ENCODE measurements at places on chromosomes 2 and 18.

DNA sequence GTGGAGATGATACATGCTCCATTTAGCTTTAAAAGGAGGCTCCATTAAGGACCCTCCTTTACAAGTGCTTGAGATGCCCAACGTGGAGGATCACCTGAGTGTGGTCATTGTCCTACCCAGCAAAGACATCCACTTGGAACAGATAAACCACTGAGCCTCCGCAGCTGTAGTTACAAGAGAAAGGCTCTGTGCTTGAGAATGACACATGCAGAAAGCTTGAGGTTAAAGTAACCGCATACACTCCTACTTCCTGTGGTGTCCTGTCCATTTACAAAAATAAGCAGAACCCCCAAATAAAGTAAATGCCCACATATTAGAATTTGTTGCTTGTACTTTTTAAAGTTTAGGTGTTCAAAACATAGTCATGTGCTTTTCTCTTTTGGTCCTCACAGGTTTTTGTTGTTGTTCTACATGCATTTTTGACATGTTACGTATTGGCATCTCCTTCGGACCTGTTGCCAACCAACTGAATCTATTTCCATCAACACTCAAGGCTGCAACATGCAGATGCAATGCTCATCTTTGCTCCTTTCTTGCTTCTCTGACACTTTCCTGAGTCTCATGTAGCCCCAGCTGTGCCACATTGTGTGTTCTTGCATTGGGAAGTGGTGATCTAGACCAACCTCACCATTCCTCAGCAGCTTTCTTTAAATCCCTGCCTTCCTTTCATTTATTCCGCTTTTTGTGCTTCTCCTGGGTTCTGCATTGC lies 56.0 kb downstream of the SERPINB7 start:
- DNase-seq, result no peak

DNA sequence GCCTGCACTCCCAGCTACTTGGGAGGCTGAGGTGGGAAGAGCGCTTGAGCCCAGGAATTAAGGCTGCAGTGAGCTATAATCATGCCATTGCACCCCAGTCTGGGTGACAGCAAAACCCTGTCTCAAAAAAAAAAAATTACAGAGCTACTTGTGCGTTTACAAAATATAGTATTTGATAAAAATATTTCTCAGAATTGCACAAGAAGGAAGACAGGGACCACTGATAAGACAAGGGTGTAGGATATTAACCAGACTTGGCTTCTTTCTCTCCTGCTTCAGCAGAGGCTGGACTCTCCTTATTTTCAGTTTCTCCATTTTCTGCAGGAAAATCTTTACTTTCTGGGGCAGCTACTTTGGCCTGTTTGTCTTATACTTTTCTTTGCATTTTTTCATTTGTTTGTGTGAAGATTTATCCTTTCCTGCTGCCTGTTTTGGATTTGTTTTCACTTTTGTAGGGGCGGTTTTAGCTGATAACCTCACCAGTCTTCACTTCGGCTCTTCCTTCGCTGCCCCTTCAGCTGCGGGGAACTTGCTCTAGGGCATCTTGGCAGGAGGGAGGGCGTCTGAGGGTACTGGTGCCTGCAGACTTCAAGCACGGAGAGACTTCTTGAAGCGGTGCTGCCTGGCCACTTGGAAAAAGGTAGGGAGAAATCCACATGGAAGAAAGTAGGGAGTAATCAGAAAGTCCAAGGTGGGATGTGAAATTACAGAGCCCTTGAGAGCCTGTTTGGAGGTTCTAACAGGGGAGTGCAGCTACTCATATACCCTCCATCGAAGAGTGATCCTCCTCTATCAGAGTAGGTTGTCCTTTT lies 14.9 kb upstream of the ZDBF2 start:
- no peak for DNase-seq

DNA sequence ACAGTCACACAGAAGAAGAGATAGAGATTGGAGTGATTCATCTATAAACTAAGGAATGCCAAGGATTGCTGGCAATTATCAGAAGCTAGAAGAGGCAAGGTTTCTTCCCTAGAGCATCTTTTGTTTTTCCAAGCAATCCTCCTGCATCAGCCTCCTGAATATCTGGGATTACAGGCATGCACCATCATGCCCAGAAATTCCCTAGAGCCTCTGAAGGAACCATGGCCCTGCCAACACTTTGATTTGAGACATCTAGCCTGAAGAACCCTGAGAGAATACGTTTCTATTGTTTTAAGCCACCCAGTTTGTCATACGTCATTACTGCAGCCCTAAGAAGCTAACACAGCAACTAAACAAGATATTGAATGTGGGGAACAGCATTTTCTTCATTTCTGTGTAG lies 525.0 kb downstream of the ERBB4 start:
- no peak for DNase-seq

- no peak for DNase-seq
These were observed 128.6 kb downstream of the TSN start for GRCh38 chr2:121884078-121884477.

DNA sequence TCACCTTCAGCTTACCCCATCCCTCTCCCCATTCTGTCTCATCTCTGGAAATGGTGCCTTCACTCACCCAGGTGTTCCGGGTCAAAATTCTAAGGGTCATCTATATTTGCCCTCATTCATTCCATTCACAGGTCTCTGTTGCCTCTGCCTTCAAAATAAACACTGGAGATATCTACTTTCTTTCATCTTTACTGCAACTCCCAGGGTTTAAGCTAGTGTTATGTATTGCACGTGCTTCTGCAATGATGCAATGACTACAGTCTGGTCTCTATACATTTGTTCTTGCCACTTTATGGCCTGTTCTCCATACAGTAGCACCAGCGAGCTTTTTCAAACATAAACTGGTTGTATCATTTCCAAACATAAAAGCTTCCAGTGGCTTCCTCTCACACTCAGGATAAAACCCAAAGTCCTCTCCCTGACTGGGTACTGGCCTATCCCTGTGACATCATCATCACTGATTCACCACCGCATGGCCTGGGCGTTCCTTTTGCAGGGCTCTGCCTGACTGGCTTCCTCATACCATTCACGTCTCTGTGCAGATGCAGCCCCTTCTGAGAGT lies 14.3 kb downstream of the DSG2 start:
- no peak for DNase-seq

GRCh38 chr18:49677762-49678413 lies 116.0 kb downstream of the LIPG start:
- no peak for DNase-seq

DNA sequence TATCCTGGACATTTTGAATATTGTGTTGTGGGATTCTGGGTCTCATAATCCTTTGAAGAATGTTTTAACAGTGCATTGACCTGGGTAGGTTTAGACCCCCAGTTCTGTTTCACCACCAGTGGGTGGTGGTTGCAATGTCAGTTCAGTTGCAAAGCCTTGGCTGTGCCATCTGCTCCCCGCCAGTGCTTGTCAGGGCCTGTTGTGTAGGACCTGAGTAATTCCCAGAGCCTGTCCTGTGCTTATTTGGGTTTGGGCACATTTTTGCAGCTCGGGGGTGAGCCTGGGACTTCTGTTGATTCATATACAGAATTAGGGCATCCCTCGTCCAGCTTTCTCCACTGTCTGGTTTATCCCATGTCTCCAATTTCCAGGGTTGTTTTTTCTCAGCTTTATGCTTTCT lies 24.8 kb downstream of the ATP9B start:
- DNase-seq, result no peak

- no peak for DNase-seq
These were observed 318.5 kb downstream of the FBXO15 start for GRCh38 chr18:73829146-73829545.

DNA sequence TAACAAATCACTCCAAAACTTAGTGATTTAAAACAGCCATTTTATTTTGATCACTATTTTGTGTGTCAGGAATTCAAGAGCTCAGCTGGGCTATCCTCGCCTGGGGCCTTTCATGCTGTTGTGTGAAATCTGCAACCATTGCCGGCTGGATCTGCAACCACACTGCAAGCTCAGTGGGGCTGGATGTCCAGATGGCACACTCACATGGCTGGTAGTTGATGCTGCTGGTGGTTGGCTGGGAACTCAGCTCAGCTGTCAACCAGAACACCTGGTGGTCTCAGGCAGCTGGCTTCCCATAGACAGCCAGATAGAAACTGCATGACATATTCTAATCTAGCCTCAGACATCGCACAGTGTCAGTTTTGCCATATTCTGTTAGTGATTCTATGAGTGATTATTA lies 30.6 kb upstream of the AP1S3 start:
- no peak for DNase-seq

DNA sequence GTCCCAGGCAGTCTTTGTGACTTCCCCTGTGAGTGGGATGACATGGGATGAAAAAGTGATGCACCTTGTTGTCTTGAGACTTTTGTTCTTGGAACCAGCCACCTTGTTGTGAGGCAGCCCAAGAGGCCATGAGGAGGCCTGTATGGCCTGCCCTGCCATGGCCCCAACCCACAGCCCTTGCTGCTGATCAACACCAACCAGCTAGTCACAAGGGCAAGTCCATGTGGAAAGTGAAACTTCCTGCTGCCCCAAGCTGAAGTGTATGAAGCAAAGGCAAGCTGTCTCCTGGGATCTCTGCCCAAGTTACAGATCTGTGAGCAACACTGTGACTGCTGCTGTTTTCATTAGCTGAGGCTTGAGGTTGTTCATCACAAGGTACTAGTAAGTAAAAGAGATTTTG lies 21.6 kb downstream of the TMEM18 start:
- DNase-seq, result no peak

DNA sequence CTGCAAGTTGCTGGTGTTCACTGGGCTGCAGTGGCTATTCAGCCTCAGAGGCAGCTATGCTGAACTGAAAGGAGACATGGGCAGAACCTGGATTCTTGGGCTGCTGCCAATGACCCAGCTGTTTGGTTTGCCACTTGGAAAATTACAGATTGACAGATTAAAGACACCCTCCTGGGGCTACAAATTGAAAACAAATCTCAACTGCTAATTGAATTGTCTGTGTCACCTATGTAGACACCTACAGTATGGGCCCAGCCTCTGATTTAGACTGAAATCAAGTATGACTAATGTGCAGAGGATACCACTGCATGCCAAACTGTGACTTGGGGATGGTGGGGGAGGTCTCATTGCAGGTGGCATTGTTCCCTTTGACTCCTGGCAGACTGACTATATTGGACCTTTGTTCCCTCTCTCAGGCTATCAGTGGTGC lies 42.8 kb downstream of the ITSN2 start:
- DNase-seq, result no peak

DNA sequence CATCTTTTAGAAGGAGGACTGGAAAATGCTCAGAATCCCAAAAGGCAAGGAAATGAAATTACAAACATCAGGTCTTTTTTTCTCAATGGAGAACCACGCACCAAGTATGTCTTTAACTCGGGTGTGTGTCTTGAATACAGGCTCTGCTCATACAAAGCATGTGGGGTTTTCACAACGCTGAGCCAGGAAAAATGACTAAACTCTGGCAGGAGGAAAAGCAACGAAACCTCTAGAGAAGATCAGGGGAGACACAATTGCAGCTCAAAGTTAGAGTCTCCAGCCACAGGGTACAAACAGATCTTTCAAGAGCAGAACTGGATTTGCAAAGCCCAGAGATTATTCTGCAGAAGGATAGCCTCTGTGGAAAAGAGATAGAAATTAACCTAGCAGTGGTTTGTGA lies 42.8 kb upstream of the TPO start:
- no peak for DNase-seq

GRCh38 chr2:234421-234820 lies 29.4 kb downstream of the SH3YL1 start:
- DNase-seq, result no peak

DNA sequence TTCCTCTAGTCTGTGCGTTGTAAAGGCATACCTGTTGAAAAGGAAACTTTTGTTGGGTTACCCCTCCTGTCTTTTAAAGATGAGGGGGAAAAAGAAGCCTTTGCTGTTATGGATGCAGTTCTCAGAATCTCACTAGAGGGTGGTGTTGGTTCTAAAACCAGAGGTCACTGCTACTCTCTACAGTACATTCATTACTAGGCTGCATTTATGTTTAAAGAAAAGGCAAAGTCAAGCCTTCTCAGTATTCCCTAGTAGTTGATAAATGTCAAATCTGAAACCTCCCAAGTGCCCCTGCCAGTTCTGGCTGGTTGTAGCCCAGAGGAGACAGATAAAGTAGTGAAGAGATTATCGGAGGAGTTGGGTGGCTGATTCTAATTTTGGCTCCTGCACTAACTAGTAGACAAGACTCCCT lies 1.4 kb upstream of the PLCL1 start:
- DNase-seq, result no peak

DNA sequence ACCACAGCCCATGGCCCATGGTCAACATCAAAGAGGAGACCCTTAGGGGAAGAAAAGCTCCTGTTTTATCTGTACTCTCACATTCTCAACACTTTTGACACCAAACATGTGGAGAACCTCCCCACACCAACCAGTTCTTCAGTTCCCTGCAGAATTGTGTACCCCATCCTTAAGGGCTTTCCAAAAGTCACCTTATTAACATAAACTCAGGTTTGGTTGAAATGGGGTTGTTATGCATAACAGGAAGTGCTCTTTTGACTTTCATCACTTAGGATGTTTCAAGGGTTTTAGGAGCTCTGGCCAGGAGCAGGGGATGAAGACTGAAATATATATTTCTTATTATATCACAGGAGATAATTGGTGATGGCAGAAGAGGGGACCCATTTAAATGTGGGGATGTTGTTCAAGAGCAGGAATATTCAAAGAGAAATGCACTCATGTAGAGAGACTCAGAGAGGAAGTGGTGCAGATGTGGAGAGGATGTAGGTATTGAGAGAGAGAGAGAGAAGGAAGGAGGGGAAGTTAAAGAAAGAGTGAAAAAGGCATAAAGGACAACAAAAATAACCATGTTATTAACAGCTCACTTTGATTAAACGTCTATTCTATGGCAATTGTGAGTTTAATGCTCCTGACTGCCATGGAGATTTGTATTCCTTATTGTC lies 35.2 kb downstream of the SP140L start:
- DNase-seq, result no peak

- no peak for DNase-seq
These were observed 31.6 kb downstream of the RNF144A start for GRCh38 chr2:6948677-6949351.

GRCh38 chr18:6482198-6482977 lies 67.7 kb upstream of the L3MBTL4 start:
- DNase-seq, result no peak

DNA sequence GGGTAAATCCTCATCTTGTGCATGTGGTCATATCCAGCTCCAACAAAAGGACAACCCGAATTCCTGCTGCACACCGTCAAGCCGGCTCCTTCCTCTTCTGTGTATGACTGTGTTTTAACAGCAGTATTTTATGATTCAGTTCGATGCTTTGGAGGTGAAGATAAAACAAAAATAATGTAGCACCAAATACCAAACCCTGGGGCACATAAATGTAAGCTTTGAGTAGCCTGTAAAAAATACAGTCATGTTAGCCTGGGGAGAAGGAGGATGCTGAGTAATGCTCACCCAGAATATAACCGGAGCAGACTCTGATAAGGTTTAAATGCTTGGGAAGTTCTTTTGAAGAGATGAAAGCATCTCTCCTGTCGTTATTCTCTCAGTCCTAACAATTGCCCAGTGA lies 225.0 kb downstream of the SUCLG1 start:
- DNase-seq, result no peak

DNA sequence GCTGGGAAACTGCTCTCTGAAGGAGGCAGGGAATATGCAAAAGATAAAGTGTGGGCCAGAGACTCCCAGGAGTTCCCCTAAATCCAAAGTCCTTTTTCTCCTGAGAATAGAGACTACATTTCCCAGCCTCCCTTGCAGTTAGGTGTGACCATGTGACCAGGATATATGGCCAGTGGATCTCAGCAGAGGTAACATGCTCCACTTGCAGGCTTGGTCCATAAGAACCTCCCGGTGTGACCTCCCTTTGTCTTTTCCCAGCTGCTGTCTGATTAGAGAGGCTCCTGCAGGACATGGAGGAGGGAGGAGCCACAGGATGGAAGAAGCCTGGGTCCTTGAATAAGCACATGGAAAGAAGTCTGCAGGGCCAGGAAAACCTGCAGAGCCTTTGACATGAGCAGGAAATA lies 76.2 kb downstream of the TGFA start:
- DNase-seq, result no peak
